ENCODE measurements at places on chromosomes 5 and 9.

DNA sequence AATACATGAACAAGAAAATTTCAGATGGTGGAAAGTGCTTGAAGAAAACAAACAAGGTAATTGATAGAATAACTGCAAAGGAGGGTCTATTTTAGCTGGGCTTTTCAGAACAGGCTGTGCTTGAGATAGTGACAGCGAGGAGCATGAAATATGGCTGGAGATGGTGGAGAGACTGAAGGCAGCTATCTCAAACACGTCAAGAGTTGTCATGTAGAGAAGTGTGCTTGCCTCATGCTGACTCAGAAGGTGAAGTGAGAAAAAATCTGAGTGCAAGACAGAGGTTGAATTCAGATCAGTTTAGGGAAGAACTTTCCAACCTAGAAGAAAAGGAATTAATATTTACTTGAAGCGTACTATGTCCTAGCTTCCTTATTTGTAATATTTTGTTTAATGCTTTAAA, 115.5 kb upstream of the RANBP3L start:
- DNase-seq, result no peak

DNA sequence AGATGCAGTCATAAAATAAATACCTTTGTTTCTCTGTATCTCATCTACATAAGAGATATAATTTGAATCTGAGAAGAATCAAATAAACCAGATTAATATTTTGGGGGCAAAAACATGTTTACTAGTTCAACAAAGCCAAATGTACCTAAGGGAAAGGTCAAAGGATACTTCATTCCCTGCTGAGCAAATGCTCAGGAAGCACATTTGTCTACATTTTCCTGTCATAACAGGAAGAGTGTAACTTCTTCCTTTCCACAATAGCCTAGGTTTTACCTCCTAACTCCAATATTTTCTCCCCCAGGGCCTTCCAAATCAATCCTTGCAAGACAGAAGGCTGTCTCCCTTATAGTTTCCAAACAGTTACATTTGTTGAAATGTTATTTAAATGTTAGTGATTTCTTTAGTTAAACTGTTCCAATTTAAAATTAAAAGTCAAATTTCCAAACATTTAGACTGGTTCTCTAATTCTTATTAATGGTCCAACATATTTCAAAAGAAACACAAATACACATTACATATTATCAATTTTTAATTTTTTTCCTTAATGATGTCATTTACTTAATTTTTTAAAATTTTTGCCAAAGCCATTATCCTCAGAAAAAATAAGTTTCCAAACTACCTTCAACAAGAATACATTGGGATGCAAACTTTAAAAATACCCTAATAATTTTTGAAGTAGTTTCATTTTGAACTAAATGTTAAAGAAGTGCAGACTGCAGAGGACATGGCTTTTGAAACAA, 67.8 kb downstream of the MEF2C start:
- no peak for DNase-seq

- no peak for DNase-seq
Observed at GRCh38 chr9:131188976-131189375, 63.6 kb downstream of the NUP214 start.

DNA sequence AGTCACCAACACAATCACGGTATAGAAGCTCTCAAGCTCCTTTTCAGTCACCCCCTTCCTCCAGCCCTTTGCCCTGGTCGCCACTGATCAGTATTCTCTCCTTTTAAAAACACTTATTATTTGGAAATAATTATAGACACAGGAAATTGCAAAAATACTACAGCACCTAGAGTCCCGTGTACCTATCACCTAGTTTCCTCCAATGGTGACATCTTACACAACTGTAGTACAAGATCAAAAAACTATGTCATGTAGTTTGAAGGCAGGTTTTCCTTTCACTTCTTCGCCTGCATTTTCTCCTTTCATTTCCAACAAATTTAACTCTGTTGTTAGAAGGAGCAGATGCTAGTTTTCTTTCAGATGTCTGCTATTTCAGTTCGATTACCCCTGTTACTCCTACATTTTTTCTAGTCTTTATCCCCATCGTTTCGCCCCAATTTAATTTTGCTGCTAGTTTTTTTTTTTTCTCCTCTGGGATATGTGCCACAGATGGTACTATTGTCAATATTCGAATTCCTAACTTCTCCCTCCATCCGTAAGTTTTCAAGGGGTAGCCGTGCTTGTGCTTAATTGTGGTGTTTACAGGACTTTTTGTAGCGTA, 612 bp upstream of the ATG10 start:
- peak; percentile 21 for DNase-seq

GRCh38 chr9:130843049-130843908, 8.2 kb downstream of the ABL1 start:
- no peak for DNase-seq

DNA sequence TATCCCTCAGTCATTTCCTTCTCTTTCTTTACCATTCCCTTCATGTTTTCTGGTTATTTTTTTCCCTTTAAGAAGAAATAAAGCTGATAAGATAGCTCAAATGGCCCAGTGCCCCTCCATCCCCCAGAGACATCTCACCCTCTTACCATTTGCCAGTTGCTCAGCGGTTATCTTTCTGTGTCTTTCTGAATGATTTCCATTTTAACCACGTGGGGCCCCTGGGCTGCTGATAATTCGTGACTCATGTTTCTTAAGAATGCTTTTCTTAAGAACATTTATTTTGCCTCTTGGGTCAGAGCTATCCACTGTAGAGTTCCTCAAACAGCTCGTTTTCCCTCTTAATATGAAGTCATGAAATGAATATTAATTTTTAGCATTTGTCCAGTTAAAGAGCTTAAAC, 147.8 kb downstream of the MAST4 start:
- DNase-seq, result no peak

GRCh38 chr5:135223404-135223803, 175.6 kb downstream of the MACROH2A1 start:
- no peak for DNase-seq

DNA sequence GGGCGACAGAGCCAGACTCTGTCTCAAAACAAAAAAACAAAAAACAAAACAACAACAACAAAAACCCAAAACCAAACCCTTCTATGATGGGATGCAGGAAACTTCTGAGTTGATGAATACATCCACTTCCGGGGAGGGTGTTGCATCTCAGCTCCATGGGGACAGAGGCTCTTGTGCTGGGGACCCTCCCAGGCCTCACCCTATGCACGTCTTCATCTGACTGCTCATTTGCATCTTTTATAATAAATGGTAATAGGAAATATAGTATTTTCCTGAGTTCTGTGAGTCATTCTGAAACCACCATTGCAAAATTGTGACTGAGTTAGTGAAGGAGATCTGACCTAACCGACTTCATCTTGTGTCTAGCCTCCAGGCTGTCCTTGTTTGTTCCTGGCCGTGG, 109.5 kb upstream of the SLC28A3 start:
- no peak for DNase-seq

DNA sequence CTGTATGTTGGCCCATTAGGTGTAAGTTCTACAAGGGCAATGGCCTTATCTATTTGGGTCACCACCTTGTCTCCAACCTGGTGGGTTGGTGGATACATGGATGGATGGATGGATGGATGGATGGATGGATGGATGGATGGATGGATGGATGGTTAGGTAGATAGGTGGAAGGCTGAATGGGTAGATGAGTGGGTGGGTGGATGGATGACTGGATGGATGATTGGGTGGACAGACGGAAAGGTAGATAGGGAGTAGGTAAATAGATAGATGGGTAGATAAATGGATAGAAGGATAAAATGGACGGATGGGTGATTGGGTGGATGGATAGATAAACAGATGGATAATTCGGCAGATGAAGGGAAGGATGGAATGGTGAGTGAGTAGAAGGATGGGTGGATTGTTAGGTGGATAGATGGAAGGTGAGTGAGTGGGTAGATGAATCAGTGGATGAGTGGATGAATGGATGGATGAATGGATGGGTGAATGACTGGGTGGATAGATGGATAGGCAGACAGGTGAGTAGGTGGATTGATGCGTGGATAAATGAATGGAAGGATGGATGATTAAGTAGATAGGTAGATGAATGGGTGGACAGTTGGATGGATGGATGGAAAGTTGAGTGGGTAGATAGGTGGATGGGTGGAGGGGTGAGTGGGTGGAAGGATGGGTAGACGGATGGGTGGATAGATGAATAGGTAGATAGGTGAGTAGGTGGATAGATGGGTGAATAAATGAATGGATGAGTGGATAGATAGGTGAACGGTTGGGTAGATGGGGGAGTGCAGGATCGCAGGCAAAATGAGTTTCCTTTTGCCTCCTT, 83.1 kb upstream of the FBXW11 start:
- DNase-seq, result no peak

GRCh38 chr9:104658496-104659195, 35.7 kb upstream of the OR13D1 start:
- no peak for DNase-seq

- peak; percentile 35 for DNase-seq
Observed at GRCh38 chr9:37466037-37466709, 923 bp upstream of the ZBTB5 start.

DNA sequence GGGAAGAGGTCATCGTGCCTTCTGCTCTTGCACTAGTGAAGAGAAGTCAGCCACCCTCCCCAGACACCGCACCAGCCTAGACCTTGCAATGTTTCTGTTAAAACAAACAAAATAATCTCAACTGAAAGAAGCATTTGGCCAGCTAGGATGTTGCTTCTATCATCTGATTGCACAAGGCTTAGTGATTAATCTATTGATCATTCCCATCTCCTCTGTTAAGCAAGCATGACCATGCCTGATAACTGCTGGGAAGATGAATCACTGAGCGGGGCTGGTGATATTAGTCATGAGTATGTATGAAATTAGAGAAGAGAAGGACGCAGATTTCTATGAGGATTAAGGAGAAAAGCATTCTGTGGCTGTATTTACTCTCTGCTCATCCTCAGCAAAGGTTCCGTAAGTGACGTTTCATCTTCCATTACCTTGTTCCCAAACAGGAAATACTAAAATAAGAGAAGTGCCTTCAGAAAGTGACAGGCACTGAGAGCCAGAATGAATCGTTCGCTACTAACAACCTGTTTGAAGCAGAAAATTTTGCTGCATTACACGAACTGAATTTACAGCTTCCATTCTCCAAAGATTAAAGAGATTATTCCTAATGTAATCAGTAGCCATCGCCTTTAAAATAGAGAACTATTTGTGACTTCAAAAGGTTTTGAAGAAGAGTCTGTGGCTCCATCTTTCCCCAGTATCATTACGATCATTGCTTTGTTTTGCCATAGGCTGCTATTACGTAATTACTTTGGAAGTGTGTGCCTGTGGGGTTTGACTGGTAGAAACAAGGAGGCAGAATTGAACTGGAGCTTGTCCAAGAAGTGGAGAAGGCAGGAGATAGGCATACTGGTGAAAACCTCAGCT, 219.1 kb downstream of the MED10 start:
- DNase-seq, result no peak

DNA sequence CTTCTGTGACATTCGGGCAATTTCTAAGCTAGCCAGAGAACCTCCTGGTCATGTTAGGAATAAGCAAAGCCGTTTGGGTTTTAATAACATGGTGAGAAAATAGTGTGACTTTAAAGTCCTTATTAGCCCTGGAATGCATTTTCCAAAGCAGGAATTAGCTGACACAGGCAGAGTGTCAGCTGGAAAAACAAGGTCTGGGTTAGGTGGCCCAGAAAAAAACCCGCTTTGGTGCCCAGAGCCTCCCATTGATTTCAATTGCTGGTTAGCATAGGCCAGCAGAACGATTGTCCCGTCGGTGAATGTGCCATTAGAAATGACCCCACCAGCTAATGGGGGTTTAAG, 62.1 kb upstream of the CPEB4 start:
- no peak for DNase-seq

DNA sequence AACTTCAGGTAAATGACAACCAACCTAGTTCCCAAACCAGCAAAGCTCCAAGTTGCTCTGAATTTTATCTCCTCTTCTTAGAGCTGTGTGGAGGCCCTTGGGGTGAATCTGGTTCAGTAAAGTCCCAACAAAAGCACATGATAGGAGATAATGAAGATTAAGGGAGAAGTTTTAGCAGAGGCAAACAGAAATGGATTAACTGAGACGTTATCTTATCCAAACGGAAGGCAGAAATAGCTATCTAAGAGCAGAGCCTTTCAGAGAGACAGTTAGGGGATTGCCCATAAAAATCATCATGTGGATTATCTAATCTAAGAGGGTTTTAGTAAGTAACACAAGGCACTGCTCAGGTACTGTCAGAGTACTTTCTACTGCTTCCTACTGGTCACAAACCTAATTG, 183.9 kb upstream of the ZNF618 start:
- no peak for DNase-seq

GRCh38 chr5:44900273-44900954, 91.7 kb downstream of the MRPS30 start:
- no peak for DNase-seq

- DNase-seq, result no peak
Observed at GRCh38 chr9:110029429-110029955, 178.5 kb downstream of the C9orf152 start.

- DNase-seq, result no peak
Observed at GRCh38 chr9:7284117-7284516, 515.5 kb downstream of the DMAC1 start.

DNA sequence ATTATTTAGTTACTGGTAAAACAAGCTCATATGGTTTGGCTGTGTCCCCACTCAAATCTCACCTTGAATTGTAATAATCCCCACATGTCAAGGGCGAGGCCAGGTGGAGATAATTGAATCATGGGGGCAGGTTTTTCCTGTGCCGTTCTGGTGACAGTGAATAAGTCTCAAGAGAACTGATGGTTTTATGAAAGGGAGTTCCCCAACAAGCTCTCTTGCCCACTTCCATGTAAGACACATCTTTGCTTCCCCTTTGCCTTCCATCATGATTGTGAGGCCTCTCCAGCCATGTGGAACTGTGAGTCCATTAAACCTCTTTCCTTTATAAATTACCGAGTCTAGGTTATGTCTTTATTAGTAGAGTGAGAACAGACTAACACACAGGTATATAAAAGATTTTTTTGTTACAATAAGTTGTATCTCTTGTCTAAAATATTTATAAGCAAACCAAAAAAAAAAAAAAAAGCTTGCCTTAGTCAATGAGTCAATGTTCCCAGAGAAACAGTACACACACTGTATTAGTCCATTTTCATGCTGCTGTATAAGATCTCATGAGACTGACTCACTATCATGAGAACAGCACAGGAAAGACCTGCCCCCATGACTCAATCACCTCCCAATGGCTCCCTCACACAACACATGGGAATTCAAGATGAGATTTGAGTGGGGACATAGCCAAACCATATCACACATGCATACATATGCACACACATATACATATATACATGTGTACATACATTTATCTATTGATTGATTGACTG, 138.3 kb downstream of the BASP1 start:
- no peak for DNase-seq

GRCh38 chr5:172800088-172800551, 29.1 kb upstream of the DUSP1 start:
- no peak for DNase-seq

DNA sequence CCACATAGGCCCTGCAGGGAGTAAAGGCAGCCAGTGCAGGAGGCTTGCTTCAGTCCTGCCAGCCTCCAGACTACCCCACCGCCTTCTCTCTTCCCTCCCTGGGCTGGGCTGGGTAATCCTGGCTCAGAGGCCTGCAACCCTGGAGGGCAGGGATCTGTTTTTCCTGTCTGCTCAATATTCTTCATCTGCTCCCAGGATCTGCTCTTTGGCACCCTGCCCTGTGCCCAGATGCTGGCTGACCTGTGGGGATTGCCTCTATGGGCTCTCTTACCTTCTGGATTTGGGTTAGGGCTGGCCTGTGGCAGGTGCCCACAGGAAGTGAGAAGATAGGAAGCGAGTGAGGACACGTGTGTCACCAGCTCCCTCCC, 7.3 kb upstream of the ANGPTL2 start:
- no peak for DNase-seq
